T-helper 17 cell (primary cell): ENCODE measurements at places on chromosomes 6 and 20. TPM values are rescaled to one million over a fixed set of nuclear protein-coding genes. Genes with fewer than 3 reads are reported as not detected.

The GSTA2 gene
- total RNA-seq = not detected

The HCRTR2 gene
- not detected for total RNA-seq

The FNDC1 gene
- total RNA-seq = not detected

The ZBTB12 gene
- total RNA-seq = 0.50 TPM

The NKX2-2 gene
- not detected for total RNA-seq

The CD40 gene
- total RNA-seq = 0.68 TPM

The PRKN gene
- total RNA-seq = 8.4 TPM

The HLA-DQB1 gene
- total RNA-seq = 15.7 TPM

The CDH26 gene
- total RNA-seq = 1.9 TPM

The GPX5 gene
- total RNA-seq = not detected

The PDYN gene
- not detected for total RNA-seq

The TINAG gene
- not detected for total RNA-seq

The TGM3 gene
- not detected for total RNA-seq

The PI3 gene
- total RNA-seq = not detected

The LAMA4 gene
- not detected for total RNA-seq

The SASH1 gene
- 6.2 TPM for total RNA-seq

The CPXM1 gene
- total RNA-seq = 0.12 TPM

DNA sequence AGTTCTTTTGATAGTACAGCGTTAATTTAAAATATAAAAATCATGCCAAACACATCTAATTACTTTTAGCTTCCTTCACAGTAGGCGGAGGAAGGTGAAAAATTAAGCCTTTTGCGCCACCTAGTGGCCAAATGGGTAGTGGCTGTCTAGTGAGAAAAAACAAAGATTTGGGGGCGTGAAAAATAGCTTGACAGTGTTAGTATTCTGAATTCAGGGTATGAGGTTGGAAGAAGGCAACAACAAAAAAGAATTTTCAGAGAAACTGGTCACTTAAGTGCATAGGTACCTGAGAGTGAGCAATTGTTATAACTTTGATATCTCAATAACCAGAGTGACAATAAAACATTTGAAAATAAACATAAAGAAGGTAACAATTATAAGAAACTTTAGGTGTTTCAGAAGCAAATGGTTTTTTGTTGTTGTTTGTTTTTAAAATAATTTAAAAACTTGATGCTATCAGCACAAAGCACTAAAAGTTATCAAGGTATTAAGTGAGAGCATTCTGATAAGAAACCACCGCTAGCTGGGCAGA is 14.3 kb downstream of the PSMB9 start:
- DNase-seq = peak; percentile 83

DNA sequence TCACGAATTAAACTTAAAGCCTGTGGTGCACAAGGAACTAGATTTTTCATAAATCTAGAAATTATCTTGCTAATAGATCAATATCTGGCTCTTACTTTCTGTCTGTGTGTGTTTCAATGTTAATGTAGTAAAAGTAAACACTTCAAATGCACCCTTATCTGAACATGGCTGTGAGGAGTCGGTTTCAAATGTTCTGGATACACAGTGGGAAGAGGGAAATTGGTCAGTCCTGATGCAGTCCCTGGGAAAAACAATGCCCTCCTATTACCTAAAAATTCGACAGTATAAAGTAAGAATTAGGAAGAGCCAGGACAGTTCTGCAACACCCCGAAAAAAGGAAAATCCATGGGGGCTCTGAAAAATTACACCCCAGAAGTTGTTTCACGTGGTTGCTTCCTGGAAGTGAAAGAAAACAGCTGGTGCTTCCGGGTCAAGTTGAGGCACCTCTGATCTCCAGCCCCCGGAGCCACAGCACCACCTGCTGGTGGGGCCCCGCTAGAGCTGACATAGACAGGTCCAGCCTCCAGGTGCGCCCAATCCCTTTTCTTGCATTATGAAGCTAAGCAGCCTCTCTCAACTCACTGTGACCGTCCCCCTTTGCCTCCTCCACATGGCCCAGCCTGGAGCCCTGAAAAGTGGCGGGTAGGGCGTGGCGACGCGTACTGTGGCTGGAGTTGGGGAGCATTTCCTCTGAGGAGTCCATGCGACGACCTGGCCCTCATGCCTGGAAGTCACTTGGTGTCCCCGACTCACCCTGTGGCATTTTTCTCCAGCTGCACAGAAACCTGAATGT is 8.3 kb downstream of the SEMG2 start:
- DNase-seq = no peak

- DNase-seq = no peak
Observed at GRCh38 chr20:34978092-34978744, 22.6 kb downstream of the MYH7B start.

GRCh38 chr20:24452498-24453127 is 16.8 kb upstream of the SYNDIG1 start:
- no peak for DNase-seq

DNA sequence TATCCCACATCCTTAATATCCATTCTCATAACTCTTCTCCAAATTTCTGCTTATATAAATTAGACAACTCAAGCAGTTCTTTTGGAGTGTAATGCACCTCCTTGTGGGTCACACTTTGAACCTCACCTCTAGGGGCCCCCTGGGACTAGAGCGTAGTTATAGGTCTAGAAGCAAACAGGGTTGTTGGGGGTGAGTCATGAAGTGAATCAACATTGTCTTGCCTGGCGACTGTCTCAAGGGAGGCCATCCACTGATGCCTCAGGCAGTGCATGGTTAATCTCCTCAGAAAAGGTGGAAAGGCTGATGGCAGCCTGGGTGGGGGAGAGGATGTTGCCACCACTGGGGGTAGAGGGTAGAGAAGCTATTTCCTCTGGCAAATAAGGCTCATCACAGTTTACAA is 129.1 kb downstream of the TNFRSF21 start:
- no peak for DNase-seq

GRCh38 chr20:46879386-46879785 is 15.3 kb upstream of the EYA2 start:
- no peak for DNase-seq

DNA sequence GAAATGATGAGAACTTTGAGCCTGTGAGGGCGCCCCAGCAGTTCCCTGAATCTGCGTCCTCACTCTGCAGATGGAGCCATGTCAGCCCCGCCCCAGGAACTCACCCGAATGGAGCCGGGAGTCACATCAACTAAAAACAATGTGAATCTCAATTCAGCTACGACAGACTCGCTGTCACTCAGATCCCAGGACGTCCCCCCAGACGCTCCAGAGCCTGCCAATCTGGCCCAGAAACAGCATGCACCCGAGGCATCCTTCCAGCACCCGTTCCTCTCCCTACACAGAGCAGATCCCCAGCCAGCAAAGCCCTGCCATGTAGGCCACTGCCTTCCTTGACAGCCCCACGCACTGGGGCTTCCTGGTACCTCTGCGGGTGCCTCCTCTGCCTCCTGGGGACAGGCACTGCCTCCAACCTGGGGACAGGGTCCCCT is 248.0 kb downstream of the TTLL2 start:
- DNase-seq = no peak

- DNase-seq = no peak
Observed at GRCh38 chr6:156970595-156971112, 193.5 kb downstream of the ARID1B start.

GRCh38 chr6:163572612-163573011 is 158.1 kb downstream of the QKI start:
- DNase-seq = no peak

- peak; percentile 43 for DNase-seq
Observed at GRCh38 chr6:41901882-41902519, 6.8 kb upstream of the USP49 start.

DNA sequence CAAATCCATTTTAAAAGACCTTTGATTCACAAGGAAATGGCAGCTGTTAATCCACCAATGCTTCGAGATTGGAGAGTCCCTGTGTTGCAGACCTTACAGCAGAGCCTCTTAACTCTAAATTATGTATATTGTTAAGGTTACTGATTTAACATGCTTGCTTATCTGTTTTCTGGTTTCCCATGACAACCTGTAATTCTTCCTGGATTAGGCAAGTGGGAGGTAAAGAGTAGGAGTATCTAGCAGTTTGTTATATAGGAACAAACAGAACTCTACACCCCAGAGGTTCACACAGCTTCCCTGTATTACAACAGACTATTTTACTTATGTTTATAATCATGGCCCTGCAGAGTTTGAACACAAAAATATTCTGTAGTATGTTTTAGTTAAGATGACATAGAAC is 39.5 kb downstream of the NKX2-4 start:
- DNase-seq = no peak

- DNase-seq = no peak
Observed at GRCh38 chr6:155523821-155524651, 68.4 kb upstream of the NOX3 start.

GRCh38 chr6:8462694-8463093 is 27.3 kb upstream of the SLC35B3 start:
- DNase-seq = no peak

- DNase-seq = no peak
Observed at GRCh38 chr6:88298066-88298845, 132.1 kb upstream of the CNR1 start.

DNA sequence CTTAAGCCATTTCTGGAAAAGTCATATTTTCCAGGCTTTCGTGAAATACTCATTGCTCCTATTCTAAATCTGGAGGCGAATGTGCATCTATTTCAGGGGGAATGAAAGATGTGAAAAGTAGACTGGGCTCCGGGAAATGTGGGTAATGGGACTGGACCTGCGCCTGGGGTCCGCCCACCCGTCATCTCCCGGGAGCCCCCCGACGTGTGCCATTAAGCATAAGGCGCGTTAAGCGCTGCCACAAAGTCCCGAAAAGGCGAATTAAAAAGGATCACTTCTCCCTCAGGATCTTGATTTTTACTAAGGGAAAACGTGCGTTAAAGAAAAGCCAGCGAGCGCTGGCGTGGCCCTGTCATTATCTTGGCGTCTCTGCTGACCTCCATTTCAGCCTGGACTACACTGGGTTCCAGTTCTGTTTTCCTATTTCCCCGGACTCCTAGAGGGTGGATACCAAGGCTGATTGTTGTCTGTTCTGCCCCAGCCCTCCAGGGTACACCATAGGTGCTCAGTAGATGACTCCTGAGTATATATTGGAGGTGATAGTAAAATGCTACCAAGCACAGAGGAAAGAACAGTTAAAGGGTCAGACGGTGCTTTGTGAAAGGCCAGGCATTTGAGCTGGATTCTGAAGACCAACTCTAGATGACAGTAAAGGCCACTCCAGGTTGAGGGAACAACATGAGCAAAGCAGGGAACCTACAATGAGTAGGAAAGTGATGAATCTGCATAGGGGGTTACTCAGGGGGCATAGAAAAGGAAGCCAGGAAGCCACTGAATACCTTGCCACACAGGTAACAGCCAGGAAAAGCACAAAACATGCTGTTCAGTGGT is 89.2 kb upstream of the ARID1B start:
- DNase-seq = no peak

- no peak for DNase-seq
Observed at GRCh38 chr20:1430004-1430451, 36.6 kb downstream of the NSFL1C start.

DNA sequence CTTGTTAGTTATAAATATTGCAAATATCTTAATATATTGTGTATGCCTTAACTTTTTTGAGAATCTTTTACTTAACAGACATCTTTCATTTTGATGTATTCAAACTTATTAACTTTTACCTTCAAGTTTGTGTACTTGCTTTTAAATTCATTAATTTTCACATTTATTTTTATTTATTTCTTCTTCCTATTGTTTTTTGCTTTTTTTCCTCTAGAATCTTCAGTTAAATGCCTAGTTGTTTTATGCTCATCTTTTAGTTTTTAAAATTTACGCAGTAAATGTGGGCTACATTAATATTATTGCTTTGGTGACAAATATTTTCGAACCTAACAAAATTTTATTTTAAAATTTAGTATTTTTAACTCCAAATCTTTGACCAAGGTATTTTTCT is 89.0 kb downstream of the TNFAIP3 start:
- DNase-seq = no peak

- DNase-seq = no peak
Observed at GRCh38 chr6:75102301-75102700, 103.6 kb downstream of the COL12A1 start.

GRCh38 chr20:2108987-2109386 is 7.4 kb downstream of the STK35 start:
- no peak for DNase-seq

GRCh38 chr20:36677422-36677771 is 31.4 kb upstream of the SLA2 start:
- DNase-seq = no peak

GRCh38 chr6:74901576-74901975 is 304.3 kb downstream of the COL12A1 start:
- no peak for DNase-seq

DNA sequence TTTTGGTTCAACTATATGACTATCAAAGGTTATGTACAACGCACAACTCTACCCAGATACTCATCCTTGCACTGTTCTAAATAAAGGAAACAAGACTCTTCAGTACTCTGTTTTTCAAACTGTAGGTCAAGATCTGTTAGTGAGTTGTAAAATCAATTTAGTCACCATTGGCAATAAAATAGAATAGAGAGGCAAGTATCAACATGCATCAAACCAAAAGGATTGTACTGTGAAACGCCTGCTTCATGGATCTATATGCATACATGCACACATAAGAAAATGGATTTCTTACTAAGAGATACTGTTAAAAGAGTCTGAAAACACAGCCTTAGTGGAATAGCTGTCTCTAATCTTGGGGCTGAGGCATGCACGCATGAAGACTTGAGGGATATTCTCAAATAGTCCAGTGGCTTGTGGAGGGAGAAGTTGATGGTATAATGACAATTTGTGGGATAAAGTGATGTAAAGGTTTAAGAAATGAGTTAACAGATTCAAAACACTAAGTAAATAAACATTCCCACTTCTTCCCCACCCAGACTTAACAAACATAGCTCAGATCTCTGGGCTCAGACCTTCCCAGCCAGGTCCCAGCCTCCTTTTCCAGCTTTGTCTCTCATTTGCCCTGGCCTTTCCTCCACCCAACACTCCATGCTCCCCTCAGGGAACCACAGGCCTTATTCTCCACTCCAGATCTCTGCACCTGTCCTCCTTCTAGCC is 10.7 kb upstream of the LZTS3 start:
- no peak for DNase-seq

DNA sequence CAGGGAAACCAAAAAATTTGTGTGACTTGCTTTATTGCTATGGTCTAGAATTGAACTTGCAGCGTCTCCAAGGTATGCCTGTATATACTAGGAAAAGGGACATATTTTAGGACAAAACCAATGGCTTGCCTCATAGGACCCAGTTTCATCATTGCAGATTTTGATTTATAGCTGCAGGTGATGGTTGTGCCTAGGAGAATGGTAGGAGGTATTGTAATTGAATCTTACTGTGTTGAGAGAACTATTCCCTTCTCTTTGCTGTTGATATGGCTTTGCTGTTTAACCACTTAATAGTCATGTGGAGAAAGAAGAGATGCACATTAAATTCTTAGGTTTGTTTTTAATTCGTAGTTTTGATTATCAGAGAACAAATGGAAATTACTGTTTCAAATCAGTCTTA is 16.4 kb downstream of the DSTN start:
- no peak for DNase-seq

GRCh38 chr6:29760328-29760727 is 37.1 kb downstream of the HLA-F start:
- no peak for DNase-seq

- DNase-seq = no peak
Observed at GRCh38 chr6:158669145-158670035, 19.5 kb downstream of the SYTL3 start.

- DNase-seq = no peak
Observed at GRCh38 chr20:32495217-32495565, 89.9 kb downstream of the NOL4L start.

GRCh38 chr20:21559305-21559704 is 45.4 kb upstream of the NKX2-2 start:
- DNase-seq = no peak
